Pancreas (tissue), 10 donors: ENCODE measurements at places on chromosomes 1 and 21.
A peak's percentile ranks its signal among the peaks of the same experiment; 100 is the strongest.

DNA sequence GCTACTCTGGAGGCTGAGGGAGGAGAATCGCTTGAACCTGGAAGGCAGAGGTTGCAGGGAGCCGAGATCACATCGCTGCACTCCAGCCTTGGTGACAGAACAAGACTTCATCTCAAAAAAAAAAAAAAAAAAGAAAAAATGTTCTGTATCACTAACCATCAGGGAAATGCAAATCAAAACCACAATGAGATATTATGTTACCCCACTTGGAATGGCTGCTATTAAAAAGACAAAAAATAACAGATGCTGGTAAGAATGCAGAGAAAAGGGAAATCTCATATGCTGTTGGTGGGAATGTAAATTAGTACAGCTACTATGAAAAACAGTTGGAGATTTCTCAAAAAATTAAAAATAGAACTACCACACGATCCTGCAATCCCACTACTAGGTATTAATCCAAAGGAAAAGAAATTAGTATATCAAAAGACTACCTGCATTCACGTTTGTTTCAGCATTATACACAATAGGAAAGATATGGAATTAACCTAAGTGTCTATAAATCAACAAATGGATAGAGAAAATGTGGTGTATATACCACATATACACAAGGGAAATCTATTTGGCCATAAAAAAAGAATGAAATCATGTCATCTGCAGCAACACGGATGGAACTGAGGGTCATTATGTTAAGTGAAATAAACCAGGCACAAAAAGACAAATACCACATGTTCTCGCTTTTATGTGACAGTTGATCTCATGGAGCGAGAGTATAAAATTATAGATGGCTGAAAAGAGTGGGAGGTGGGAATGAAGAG lies 62.6 kb downstream of the ABL2 start:
- DNase-seq, result no peak

DNA sequence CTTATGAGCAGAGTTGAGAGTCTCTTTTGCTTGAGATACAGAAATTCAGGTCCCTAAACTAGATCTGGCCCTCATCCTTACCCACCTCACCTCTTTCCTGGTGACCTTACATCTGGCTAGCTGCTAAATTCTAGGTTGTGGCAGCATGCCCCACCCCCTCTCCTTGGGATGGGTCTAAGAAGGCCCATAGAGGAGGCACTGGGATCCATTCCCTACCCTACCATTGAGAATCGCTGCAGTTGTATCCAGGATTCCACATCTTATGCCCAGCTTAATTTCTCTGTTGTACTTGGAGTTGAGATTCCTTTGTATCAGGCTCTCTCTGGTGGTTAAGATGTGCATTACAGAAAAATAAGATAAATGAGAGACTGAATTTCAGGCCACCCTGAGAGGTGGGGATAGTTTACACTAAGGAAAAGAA lies 9.5 kb upstream of the TMEM39B start:
- no peak for DNase-seq

DNA sequence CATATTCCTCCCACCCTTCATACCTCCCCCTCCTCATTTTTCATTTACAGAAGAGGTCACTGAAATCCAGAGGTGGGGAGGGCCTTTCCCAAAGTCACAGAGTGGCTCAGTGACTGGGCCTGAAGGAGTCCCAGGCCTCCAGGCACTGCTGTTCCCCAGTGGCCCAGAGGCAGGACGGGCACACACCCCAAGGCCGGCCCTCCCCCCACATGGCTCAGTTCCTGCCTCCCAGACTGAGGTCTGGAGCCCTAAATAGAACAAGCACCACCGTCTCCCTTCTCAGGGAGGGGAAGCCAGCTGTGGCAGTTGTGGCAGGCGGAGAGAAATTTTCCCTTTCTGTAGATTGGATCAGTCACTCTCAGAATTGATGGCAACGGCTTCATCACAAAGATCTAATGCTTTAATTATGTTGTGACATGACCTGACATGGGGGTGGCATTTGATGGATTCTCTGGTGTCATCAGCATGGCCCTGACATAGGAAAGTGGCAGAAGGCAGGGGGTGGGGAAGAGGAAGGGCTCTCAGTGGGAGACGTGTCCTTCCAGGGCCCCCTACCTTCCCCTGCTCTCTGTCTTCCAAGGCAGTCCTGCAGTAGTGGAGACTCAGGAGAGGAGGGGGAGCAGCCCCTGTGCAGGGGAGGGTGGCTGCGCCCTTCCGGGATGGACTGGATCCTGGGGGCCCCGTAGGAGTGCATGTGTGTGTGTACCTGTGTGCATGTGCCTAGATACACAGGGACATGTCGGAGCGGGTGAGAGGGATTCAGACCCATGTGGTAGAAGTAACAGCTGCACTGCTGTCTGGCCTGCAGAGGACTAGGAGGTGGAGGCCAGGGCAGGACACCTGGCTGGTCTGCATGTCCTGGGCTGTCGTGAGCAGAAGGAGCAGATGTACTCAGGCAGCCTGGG lies 41.2 kb upstream of the FOXO6 start:
- DNase-seq, result peak; percentile 70

- DNase-seq, result no peak
These were observed 65.7 kb downstream of the ST6GALNAC3 start for GRCh38 chr1:76140227-76140626.

GRCh38 chr1:99855914-99856450 lies 5.8 kb downstream of the AGL start:
- no peak for DNase-seq

GRCh38 chr1:30413111-30413440 lies 310.3 kb downstream of the MATN1 start:
- DNase-seq, result no peak
